ENCODE measurements at places on chromosomes 2 and 18.

DNA sequence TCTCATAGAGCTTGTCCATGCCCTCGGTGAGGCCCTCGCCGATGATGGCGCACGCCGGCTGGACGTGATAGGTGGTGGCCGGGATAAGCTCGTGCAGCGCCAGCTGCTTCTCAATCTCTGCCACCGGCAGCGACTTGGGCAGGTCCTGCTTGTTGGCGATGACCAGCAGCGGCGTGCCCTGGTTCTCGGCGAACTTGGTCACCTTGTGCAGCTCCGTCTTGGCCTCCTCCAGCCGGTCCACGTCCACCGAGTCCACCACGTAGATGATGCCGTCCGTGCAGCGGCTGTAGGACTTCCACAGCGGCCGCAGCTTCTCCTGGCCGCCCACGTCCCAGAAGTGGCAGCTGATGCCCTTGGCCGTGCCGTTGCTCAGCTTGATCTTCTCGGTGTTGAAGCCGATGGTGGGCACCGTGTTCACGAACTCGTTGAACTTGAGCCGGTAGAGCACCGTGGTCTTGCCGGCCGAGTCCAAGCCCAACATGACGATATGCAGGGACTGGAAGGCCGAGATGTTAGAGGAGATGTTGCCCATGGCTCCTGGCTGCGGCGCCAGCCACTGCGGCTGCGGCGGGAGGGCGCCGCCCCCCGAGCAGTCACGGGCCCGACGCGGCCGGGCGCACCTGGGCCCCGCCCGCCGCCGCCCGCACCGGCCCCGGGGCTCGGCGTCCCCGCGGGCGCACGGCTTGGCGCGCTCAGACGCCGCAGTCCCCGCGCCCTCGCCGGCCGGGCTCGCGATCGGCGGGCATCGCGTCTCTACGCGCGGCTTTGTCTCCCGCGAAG lies 636 bp downstream of the ARL4C start:
- DNase-seq, result no peak

- no peak for DNase-seq
Measured at GRCh38 chr2:66469214-66469902, 34.4 kb downstream of the MEIS1 start.

- no peak for DNase-seq
Measured at GRCh38 chr2:229456091-229456490, 185.0 kb upstream of the PID1 start.

GRCh38 chr2:137252934-137253333 lies 487.6 kb downstream of the THSD7B start:
- DNase-seq, result no peak

GRCh38 chr18:26386002-26386401 lies 159.8 kb downstream of the TAF4B start:
- DNase-seq, result peak; percentile 38

DNA sequence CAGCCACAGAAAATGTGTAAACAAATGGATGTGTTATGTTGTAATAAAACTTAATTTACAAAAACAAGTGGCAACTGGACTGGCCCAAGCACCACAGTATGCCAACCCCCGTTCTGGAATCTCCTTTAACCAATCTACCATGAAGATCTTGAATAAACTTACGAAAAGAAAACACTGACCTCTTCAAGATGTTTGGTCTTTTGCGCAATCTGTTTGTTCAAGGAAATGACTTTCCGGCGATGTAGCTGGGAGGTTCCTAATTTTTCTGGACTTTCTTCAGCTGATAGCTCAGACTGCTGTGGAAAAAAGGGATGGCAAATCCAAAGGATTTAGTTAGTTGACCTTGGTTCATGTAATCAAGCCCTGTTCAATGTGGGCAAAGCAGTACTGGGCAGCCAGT lies 55.7 kb downstream of the CCDC93 start:
- DNase-seq, result no peak

DNA sequence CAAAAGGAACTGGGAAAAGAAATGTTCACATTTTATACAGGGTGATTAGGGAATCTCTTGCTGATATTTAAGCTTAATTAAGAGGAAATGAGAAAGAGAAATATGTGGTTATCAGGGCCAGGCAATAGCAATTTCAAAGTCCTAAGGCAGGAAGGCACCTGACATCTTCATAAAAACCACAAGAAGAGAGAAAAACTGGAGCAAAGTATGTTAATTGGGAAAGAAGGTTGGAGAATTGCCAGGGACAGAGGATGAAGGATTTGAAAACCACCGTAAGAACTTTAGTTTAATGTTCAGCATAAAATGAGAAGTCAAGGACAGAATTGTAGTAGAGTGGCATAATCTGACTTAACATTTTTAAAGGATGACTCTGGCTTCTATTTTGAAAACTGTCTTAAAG lies 691.8 kb upstream of the NRXN1 start:
- no peak for DNase-seq

- DNase-seq, result no peak
Measured at GRCh38 chr2:55923982-55924321, 370 bp upstream of the EFEMP1 start.

DNA sequence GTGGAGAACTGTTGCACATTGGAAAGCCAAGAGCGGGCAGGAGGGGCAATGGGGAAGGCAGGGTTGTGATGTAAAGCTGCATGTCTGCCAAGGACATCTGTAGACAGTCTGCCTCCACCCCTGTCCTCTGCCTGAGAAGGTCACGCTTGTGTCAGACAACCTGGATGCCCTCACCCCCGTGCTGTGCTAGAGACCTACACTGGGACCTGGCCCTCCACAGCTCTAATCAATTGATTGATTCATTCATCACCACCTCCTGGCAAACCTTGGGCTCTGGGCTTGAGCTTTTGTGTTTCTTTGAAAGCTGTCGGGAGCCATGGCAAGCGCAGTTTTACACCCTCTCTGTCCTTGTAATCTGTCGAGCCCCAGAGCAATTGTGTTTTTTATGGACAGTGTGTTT lies 41.1 kb downstream of the MARCO start:
- DNase-seq, result no peak

- DNase-seq, result no peak
Measured at GRCh38 chr2:101881131-101881530, 110.6 kb upstream of the IL1R2 start.

DNA sequence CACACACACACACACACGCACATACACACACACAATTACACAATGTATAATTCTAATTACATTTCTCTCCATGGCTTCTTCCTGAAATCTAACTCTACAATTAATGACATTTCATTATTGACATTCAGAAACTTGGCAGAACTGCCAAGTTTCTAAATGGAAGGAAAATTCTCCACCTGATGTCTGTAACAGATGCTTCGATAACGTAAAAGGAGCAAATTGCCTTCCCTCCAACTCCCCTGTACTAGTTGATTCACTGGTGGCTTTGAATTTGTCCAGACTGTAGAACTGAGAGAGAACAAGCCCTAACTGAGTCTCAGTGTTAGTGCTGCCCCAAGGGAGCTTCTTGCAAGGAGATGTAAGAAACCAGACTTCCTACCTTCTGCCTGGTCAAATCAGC lies 255.1 kb upstream of the TMEM200C start:
- DNase-seq, result no peak

DNA sequence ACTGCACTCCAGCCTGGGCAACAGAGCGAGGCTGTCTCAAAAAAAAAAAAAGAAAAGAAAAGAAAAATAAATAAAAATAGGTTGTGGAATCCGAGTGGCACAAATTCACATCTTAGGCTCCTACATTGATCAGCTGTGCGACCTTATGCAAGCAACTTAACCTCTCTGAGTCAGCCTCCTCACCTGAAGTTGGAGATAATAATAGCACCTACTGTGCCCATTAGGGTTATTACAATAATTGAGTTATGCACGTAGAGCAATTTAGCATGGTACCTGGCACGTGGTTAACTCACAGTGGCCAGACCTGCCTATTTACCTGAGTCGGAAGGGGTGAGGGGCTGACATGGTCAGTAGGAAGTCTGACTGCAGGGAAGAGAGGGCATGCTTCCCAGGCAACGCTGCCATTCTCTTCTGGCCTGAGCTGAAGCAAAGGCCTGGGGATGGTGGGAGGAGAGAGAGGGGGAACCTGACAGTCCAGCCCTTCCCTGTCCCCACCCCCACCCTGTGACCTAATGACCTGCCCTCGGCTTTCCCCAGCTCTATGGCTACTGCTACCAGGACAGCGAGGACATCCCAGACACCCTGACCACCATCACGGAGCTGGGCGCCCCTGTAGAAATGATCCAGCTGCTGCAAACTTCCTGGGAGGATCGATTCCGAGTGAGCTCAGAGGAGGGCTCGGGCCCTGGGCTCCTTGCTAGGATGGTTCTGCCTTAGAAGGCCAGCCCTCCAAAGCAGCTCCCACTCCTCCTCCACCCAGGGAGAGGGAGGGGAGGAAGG lies 5.1 kb downstream of the PKDCC start:
- DNase-seq, result no peak

GRCh38 chr2:160239436-160239835 lies 39.4 kb upstream of the ITGB6 start:
- DNase-seq, result no peak

- no peak for DNase-seq
Measured at GRCh38 chr2:132797556-132797955, 127.6 kb upstream of the LYPD1 start.

- DNase-seq, result no peak
Measured at GRCh38 chr2:26782876-26783704, 2.8 kb upstream of the CENPA start.

DNA sequence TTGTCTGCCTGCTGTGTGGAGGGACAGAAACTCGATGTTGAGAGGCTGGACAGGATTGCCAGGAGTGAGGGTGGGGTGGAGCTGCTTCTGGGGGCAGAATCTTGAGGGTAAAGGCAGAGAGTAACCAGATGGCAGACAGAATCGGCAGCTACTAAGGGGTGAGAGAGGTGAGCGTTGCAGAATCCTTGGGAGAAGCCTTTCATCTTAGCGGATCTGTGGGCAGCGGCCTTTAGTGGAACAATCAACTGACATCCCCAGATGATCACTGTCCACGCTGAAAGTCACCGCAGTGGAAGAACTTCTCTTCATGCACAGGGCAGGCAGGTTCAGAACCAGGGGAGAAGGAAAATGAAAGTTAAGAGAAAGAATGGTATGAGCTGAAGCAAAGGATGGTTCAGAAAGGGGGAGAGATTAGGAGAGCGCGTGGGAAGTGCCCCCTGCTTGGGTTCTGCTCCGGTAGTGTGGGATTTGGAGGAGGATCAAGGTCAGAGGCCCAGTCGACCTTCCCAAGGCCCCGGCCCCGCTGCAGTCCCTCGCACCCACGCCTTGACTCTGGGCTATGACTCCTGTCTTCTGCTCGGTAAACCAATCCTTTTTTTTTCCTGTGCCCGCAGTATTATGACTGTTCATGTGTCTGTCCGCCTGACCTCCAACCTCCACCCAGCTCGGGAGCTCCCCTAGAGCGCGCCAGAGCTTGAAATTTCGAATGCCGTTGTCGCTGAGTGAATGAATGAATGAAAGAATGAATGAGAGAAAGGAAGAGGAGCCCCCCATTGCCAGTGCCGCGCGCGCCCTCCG lies 584 bp downstream of the BOLA3 start:
- DNase-seq, result no peak

GRCh38 chr2:191857259-191857805 lies 10.4 kb upstream of the CAVIN2 start:
- no peak for DNase-seq

GRCh38 chr2:33051586-33052360 lies 105.0 kb downstream of the LTBP1 start:
- DNase-seq, result no peak

- no peak for DNase-seq
Measured at GRCh38 chr18:12059334-12060181, 34.1 kb upstream of the ANKRD62 start.

DNA sequence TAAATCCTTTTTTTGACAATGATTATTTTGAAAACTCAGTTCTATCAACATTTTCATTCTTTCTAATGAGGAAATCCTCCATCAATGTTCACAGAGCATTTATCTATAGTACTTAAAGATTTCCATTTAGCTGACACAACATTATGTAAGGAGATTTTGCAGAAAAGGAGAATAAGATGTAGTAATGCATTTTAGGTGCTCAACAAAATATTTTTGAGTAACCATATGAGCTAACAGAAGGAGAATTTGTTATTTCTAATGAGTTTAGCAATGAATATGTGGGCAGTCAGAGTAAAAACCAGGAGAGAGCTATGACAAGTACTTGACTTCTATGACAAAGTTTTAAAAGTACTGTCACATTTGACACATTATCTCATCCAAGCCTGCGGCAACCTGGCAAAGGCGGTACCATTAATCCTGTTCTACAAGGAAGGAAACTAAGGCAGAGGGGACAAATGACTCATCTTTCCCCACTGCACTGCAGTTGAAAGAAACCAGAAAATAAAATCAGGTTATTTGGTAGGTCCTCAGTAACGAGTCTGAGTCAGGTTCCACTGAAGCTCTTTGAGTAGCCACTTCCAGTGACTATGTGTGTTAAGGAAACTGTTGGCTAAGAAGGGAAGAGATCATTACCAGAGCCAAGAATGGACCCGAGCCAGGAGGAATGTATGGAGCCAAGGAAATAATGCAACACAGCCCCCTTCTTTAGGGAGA lies 134.1 kb upstream of the ITGB6 start:
- peak; percentile 47 for DNase-seq

DNA sequence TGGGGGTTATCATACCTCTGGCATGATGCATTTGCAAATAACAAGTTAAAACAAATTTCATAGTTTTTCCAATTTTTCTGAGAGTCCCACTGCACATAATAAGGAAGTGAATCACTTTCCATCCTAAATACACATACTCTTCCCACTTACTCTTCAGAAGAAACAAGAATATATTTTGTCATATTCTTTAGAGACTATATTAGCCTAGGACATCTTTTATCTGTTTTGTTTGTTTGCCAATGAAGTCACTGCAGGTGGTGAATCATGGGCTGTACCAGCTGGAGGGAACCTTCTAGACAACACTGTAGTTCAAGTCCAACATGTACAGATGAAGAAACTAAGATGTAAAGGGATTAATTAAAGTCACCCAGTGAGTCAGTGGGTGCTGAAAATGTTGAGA lies 116.8 kb downstream of the XIRP2 start:
- DNase-seq, result no peak

GRCh38 chr2:215529271-215529670 lies 93.4 kb upstream of the FN1 start:
- DNase-seq, result no peak

- no peak for DNase-seq
Measured at GRCh38 chr2:74540291-74540690, 10.6 kb downstream of the HTRA2 start.

GRCh38 chr2:46578961-46579360 lies 99.6 kb downstream of the TMEM247 start:
- no peak for DNase-seq

Data from putamen (tissue), 1 donor.